ENCODE measurements at places on chromosomes 11 and 22.

DNA sequence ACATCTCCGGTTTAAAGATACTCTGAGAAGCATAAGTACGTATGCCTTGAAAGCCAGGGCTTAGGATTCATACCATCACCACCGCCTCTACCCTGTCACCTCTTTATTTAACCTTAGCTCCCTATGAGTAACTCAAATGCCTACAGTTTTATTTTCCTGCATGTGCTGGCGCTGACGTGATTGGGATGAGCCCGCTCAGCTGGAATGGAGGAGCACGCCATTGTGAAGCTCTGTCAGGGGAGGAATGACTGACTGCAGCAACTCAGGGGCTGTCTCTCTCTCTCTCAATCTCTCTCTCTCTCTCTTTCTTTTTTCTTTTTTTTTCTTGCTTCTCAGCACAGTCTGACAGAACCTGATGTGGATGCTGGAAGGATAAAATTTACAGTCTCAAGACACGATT, 12.4 kb downstream of the CAVIN3 start:
- DNase-seq, result no peak

DNA sequence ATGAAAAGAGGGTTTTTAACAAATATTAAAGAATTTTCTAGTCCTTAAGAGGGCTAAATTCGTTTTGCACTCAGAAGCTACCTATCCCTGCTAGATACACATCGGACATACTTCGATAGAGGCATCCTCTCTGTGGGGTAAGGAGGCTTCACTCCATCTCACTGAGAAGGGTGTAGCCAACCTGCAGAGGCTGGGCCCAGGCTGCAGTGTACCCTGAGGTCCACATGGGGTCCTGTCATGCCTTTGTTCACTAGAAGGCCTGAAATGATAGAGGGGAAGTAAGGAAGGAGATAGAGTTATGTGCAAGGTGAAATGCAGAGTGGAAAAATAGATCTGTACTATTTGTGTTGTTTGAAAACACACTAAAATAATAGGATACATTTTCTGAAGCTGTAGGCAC, 45.6 kb downstream of the IGSF9B start:
- peak; percentile 30 for DNase-seq

DNA sequence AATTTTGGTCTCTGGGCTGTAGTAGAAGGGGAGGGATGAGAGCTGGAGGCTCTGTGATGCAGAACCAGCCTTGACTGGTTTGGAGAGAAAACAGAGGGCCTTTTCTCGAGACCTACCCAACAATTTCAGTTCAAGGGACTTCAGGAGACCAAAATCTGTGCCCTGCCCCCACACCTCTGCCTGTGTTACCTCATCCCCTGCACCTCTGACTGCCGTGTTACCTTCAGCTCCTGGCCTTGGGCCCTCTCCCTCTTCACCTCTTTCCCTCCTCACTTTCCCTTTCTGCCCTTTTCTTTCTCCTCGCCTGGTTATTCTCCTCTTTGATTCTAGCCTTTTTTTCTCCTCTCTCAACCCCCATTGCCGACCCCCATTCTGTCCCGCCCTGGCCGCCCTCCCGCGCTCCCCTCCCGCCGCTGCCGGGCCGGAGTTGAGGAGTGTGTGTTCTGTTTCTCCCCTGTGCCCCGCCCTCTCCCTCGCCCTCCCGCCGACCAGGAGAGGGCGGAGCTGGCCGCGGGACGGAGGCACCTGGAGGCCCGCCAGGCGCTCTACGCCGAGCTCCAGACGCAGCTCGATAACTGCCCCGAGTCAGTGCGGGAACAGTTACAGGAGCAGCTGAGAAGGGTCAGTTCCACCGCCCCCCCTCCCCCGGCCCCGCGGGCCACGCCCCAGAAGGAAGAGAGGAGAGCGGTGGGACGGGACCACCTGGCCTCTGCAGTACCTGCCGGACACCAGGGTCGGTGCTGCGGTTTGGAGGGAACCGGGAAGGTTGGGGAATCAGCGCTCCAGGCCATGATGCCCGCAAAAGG, 27.2 kb downstream of the PHLDB1 start:
- peak; percentile 87 for DNase-seq

GRCh38 chr22:16866167-16866566, 41.0 kb upstream of the XKR3 start:
- DNase-seq, result no peak

- DNase-seq, result no peak
Observed at GRCh38 chr11:10410844-10411200, 44.2 kb upstream of the AMPD3 start.

- DNase-seq, result no peak
Observed at GRCh38 chr11:128865490-128865889, 1.6 kb downstream of the KCNJ1 start.

DNA sequence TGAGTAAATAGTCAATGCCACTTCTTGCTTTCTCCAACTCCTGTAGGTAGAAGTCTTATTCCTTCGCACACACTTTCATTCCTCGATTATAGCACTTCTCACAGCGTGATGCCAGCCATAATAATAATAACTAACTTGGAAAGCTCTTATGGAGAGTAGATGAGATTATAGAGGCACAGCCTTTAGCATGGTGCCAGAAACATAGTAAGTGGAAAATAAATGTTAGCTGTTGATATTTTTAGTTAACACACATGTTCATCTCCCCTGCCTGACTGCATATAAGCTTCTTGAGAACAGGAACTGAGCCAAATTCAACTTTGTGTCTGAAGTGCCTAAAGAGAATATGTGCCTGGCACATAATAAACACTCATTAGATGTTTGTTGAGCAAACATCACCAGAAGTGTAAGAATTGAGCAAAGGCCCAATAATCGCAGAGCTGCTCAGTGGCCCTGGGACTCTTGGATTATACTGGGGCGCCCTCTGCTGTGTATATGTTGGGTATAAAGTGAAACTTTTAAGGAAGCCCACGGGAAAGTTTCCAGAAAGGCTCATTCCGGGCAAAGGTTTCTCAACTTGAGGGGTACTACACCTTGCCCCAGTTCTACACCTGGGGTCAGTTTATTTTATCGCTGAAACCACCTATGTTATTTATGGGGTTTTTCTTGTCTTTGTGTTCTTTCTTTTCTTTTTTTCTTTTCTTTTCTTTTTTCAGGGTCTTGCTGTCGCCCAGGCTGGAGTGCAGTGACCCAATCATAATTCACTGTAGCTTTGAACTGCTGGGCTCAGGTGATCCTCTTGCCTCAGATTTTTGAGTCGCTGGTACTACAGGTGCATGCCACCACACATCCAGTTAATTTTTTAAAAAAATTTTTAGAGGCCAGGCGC, 22.3 kb downstream of the SLN start:
- peak; percentile 67 for DNase-seq

- DNase-seq, result peak; percentile 91
Observed at GRCh38 chr22:17785185-17786184, 11.2 kb upstream of the BID start.

DNA sequence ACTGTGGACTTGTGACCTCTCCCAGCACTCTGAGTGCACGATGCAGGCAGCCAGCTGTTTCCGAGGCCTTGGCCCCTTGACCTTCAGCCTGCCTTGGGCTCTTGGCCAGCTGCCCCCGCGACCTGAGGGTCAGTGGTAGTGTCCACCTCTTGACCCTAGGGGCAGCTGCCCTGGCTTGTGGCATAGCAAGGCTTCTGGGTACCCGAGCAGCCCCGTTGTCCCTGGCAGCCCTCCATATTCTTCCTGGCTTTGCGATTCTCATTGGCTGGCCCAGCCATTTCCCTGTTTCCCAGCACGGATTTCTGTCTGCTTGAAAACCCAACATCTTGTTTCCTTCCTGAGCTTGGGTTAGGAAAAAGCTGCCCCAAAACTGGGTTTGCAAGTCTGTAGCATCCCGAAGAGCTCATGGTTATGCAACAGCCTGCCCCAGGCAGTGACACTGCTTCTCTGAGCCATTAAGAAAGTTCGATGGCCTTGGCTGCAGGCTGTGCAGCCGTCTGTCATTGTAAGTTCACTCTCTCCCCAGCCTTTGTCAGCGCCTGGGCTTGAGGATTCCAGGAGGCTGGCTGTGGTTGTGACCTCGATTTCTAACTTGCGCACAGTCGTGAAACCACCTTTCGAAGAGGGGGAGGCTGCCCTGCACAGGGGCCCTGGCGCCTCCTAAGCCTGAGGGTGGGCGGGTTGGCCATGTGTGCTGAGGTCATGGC, 48.8 kb downstream of the FBLN1 start:
- DNase-seq, result no peak

GRCh38 chr22:19567157-19568009, 43.2 kb upstream of the CLDN5 start:
- no peak for DNase-seq

DNA sequence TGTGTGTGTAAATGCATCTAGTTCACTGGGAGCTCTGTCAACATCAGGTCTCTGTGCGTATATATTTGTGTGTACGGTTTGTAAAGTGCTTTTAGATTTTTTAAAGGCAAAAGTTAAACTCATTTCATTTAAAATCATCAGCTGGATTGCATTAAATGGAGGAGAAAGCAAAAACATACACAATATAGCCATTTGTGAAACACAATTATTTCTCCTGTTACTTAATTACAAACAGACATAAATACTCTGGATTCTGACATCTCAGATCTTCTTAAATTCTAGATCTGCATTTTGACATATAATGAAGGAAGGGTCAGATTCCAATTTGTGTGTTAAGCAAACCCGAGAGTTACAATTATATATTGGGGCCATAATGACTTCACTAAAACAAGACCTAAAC, 275.4 kb upstream of the NARS2 start:
- DNase-seq, result no peak

GRCh38 chr11:8403310-8403709, 139.6 kb upstream of the LMO1 start:
- DNase-seq, result no peak

- DNase-seq, result no peak
Observed at GRCh38 chr22:30782613-30783012, 87.9 kb downstream of the OSBP2 start.

DNA sequence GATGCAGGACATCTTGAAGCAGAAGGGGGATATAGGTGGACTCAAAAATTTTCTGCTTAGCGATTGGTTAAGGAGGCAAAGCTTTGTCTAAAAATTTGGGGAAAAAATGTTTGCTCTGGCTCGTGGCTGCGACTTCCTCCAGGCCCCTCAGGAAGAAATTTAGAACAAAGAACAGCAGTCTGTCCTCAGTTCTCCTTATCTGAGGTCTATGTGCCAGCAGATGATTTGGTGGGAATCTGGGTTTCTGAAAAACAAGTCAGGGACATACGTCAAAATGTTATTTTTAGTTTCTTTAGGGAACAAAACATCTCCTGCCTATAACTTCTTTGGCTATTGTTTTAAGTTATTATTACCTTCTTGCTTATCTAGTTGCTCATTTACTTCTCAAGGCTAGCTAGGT, 8.1 kb downstream of the OR6M1 start:
- DNase-seq, result no peak

GRCh38 chr11:119000906-119001305, 3.0 kb downstream of the CENATAC start:
- no peak for DNase-seq

- no peak for DNase-seq
Observed at GRCh38 chr11:131685906-131686305, 315.5 kb downstream of the NTM start.

- DNase-seq, result no peak
Observed at GRCh38 chr22:37604875-37605274, 3.8 kb upstream of the GGA1 start.

- DNase-seq, result no peak
Observed at GRCh38 chr11:78201096-78201818, 12.5 kb downstream of the USP35 start.

DNA sequence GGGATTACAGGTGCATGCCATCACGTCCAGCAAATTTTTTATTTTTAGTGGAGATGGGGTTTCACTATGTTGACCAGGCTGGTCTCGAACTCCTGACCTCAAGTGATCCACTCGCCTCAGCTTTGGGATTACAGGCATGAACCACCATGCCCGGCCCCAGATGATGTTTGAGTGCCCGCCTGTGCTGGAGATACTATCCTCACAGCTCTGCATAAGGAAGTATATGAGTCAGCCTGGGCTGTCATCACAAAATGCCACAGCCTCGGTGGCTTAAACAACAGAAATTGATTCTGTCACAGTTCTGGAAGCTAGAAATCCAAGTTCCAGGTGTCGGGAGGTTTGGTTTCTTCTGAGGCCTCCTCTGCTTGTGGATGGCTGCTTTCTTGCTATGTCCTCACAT, 119.3 kb downstream of the OSBP2 start:
- no peak for DNase-seq

GRCh38 chr22:38141217-38141973, 30.9 kb upstream of the BAIAP2L2 start:
- DNase-seq, result no peak

GRCh38 chr11:105282658-105283057, 143.1 kb upstream of the CARD18 start:
- no peak for DNase-seq

DNA sequence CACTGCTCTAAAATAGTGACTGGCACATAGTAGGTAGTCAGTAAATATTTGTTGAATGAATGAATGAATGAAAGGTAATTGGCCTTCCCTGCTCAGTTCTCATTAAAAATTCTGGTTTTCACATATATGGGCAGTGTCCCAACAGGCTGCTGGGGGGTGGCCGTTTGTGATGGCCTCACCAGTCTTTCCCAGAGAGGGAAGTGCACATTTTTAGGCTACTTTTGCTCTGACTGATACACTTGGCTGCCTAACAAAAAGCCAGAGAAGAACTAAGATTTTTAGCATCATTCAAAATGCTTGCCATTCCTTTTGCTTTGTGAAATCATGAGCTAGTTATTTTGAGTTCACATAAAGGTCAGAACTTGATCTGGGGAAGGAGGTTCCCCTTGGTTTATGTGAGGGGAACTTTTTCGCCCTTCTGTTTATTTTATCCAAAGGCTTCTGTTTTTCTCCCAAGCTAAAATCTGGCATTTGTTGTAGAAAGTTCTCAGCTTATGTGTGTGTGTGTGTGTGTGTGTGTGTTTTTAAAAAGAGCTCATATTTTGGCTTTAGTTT, 83.1 kb downstream of the PTPRJ start:
- no peak for DNase-seq

DNA sequence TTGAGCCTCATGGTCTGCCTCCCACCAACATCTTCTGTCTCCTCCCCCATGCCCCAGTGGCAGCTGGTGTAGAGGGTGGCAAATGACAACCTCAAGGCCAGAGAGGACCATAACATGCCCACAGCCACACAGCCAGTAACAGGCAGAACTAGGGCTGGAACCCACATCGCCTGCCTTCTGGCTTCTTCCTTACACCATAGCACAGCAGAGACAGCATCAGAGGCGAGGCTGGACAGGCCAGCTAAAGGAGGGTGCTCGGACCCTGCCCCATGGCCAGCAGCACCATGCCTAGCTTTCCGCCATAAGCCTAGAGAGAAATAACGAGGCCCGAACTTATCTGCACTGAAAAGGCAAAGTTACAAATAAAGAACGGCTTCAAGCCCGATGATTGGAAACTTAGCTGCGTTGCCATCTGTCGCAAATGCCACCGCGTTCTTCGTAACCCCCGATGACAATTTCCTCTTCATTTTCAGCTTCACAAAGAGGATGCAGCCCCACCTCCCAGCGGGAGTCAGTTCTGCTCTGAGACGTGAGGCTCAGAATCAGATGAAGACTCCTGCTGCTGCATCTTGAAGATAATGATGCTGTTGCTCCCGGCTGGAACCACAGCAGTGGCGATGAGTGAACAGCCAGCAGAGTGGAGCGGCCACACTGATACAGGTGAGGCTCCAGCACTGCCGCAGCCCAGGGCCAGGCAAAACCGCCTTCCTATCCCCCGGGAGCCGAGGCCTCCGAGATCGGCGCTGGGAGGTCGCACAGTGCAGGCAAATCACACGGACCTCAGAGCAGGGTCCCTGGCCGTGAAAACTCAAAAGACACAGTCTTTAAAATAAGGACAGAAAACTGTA, 73.8 kb upstream of the RTL6 start:
- DNase-seq, result no peak

All from HEK293T (cell line).